ENCODE measurements at places on chromosomes 5 and 9.

GRCh38 chr9:77183581-77183980, 6.2 kb downstream of the VPS13A start:
- no peak for ATAC-seq

DNA sequence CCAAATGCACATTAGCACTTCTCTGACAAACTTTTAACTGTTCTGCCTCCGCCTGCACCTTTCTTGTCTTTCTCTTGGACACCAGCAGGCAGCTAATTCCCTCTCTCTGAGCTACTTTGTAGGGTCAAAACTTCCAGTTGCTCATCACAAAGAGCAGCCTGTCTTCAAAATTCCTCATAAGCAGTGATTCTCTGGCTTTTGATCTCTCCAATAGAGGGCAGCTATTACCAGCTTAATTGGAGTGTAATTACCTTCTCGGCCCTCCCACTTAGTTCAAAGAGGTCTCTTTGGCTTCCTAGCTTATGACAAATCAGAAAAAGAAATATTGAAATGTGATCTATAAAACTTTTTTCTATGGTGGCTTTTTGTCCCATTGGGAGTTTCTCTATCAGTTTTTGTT, 43.6 kb upstream of the RAD23B start:
- ATAC-seq, result no peak

- ATAC-seq, result no peak
Measured at GRCh38 chr9:36492865-36493264, 79.8 kb upstream of the MELK start.

DNA sequence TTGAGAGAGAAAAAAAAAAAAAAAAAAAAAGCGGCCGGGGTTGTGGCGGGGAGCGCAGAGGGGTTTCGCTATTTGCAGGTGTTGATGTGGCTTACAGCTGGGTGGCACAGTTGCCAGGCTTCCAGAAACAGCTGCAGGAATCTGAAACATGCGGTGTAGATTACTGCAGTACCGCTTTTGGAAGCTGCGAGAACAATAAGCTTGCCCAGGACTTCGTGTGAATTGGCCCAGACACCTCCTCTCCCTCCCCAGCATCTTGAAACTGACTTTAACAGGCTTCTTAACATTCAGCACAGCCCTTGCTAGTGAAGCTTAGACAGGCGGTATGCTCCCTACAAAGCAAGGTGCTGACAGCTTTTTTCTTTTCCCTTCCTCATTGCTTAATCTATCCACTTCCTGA, 104.0 kb downstream of the ATP10B start:
- ATAC-seq, result no peak

DNA sequence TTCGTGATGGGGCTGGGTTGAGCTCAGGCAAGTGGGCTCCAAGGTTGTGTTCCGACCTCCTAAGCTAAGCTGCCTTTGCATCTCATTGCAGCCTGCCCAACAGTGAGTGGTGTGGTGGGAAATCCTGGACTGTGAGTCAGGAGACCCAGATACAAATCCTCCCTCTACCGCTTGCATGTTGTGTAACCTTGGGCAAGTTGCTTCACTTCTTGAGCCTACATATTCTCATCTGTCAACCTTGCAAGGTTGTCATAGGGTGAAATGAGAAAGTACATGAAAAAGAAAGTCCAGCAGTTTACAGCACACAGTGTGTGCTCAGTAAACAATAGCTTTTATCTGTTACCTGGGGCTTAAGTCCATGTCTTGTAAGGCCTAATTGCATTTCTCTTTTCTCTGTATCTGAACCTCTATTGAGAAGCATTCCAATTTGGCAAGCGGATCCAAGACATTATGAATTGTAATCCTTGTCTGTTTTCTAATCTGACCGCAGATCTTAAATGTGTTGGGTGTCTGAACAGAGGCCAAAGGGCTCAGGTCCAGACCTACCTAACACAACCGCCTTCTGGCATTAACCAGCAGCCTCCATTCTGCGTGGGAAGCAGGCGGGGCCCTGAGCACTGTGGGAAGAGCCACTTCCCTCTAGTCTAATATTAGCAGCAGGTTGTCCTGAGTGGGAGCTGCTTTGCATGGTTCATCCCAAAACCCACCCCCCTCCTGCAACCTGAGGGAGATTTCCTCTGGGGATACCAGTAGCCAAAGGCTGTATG, 1.8 kb upstream of the GALNT12 start:
- peak; percentile 56 for ATAC-seq

DNA sequence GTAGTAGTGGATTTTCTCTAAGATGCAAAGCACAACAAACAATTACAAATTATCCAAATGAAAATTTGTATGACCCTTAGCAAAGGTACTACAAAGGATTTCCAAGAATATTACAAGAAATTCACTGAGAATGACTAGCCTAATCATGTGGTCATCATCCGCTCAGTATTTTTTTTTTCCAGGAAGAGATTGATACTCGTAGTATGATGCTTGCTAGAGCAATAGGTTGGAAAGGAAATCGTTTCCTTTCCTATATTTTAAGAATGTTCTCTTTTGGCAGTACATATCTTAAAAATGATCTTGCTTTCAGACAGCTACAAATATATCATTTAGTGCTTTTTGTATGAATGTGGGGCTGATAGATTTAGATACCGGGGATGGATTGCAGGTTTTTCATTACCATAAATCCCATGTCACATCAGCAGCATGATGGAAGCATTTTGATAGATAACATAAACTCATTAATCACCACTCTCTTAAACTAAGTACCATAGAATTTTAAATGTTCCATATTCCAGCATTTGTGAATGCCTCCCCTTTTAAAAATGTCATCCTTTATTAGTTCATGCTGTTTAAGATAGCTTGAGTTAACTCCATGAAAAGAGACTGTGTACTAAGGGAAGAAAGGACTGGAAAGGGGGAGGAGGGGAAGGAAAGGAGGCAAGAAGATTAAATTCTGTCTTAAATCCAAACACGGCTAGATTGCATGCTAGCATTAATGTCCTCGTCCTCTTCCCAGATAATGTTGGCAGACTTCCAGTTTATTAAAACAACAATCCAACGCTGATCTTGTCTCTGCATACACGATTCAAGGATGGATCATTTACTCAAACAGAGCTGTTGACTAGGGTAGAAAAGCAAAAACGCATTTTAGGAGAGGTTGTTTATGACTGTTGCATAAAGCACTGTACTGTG, 311.7 kb upstream of the ZNF608 start:
- no peak for ATAC-seq

GRCh38 chr5:32618962-32619361, 33.6 kb downstream of the SUB1 start:
- ATAC-seq, result no peak

- no peak for ATAC-seq
Measured at GRCh38 chr9:137777761-137778160, 99.8 kb upstream of the CACNA1B start.

GRCh38 chr9:88990041-88990728, 1.1 kb upstream of the S1PR3 start:
- no peak for ATAC-seq

DNA sequence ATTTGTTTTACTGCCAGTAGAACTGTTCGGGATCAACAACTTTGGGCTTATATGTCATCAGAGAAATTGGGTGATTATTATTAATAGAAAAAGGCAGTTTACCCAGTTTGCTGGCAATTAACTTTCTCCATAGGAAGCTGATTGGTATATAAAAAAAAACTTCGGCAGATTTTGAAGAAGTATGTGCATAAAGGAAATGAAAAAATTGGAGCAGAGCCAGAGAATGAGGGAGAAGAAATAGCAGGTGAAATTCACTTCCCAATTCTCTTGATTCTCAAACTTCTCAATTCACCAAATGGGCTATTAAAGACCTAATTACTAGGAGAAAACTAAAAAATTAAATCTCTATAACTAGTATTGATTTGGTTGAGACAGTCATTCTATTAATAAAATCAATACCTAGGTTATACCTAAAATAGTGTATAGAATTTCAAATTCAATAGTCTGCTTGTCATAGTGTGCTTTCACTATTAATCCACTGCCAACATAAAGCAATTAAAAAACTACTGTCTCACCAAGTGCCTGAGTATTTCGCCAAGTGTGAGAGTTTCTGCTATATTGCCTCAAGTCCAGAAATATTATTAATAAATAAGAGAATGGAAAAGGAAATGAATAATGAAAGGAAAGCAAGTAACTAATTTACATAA, 47.5 kb downstream of the STX17 start:
- no peak for ATAC-seq

- no peak for ATAC-seq
Measured at GRCh38 chr5:116897291-116897690, 322.7 kb upstream of the SEMA6A start.

DNA sequence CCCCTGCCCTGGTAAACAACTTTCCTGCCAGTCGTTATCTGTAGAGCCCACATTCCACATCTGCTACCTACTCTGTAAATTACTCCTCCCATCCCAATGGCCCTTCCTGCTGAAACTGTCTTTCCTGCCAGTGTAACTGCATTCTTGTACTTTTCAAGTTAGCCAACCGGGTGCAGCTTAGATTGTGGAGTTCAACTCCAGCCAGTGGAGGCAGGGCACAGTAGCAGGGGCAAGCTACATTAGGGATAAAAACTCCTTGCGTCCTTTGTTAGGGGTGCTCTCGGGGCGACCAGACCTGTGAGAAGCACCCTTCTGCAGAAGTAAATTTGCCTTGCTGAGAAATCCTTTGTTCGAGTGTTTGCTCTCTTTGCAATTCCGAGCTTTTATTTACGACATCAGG, 639.0 kb upstream of the TYRP1 start:
- no peak for ATAC-seq

DNA sequence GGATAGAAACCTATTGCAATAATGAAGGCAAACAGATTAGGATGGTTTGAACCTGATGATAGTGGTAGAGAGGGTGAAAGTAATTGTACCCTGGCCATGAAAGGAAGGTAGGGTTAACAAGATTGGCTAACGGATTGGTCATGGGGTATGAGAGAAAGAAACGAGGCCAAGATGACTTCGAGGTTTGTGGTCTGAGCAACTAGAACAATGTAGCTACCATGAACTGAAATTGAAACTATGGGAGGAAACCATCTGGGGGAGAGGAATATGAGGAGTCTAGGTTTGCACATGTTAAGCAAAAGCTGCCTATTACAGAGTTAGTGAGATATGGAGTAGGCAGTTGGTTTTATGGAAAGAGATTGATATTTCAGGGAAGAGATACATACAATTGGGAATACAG, 406.0 kb downstream of the PRELID2 start:
- ATAC-seq, result no peak

Measured in gastroesophageal sphincter (tissue), 4 donors.